ENCODE measurements at places on chromosomes 2 and 18.

- peak; percentile 49 for DNase-seq
Observed at GRCh38 chr2:176457481-176457880, 188.2 kb downstream of the MTX2 start.

DNA sequence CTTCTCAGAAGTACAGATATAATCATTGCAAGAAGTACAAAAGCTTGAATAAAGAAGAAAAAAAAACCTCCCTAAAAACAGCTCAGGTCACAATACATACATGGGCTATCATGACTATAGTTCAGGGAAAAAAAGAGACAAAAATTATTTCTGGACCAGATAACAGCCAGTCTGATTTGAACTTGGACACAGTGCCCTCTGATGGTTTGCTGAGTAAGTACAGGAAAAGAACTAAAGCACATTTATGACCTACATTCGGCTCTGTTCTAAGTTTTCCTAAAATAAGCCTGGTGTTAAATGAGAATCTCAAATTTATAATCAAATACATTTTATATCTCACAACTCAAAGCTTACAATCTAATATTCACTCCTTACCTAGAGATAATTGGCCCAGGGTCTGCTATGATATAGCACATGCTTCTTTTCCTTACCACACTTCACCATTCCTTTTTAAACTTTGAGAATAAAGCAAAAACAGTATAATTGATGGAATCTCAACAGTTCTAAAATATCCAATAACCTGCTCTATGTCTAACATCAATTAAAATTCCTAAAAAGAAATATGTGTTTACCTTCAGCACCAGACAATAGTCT lies 81.1 kb downstream of the RAPH1 start:
- DNase-seq = peak; percentile 56

GRCh38 chr2:226185616-226186211 lies 613.9 kb downstream of the IRS1 start:
- peak; percentile 91 for DNase-seq

- DNase-seq = no peak
Observed at GRCh38 chr2:158656492-158657229, 138.5 kb upstream of the DAPL1 start.

DNA sequence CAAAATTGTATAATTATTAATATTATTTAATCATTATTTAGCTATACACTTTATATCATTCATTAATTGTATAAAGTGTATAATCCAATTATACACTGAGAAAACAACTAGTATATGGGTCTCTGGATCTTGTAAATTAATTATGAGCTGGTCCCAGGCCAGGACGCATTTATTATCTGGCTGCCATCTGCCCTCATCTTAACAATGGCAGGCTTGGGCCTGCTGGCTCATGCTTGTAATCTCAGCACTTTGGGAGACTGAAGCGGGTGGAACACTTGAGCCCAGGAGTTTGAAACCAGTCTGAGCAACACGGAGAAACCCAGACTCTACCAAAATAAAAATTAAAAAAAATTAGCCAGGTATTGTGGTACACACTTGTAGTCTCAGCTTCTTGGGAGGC lies 502.2 kb upstream of the NRXN1 start:
- no peak for DNase-seq

DNA sequence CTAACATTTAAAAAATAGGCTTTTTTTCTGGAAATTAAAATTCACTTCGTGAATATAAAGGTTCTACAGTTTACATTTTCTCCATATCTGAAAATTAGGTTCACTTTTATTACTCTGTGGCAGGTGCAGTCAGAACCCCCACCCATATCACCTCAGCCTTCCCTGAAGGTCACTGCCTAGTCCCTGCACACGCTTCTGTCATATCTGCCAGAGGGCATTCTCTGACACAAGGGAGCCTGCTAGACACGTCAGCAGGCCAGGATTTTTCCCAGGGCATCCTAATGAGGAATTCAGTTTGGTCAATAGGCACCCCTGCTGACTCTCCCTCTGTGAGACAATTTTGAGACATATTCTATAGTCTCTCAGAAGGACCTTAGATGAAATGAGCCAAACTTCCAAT lies 475.7 kb upstream of the PKDCC start:
- no peak for DNase-seq

DNA sequence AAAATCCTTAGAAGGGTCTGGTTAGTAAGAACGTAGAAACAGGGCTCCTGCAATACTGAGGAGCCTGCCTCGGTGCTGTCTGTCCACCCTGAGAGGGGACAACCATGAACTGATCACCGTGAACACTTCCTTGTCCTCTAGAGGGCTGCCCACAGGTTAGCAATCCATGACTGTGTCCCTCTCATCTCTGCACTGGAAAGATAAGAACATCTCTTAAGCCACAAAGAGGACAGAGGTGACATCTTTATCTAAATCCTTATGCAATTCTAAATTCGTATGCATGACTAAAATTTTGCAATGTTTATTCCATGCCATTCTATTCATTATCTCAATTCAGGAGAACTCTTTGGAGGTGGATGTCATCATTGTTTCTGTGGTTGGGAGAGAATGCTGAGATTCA lies 12.8 kb downstream of the EFR3B start:
- no peak for DNase-seq

DNA sequence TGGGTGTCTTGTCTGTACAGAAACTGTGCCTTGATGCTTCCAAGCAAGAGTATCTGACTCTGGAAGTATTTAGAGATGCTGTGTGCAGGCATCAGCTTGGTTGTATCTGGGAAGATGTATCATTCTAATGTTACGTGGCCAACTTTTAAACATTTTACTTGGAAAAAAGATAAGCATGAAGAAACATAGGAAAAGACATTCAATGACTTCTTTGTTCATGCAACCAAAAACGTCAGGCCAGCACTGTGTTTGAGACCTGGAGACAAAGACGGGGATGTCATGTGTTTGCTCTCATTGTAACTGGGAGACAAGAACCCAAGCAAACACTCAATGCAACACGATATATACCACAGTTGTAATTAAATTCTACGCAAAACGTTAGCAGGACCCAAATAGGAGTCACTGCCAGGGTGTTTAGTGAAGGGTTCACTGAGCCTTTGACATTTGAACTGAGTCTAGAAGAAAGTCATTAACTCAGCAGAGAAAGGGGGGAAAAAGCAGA lies 8.9 kb upstream of the SESTD1 start:
- no peak for DNase-seq

- DNase-seq = no peak
Observed at GRCh38 chr2:236164201-236164924, 3.8 kb downstream of the GBX2 start.

DNA sequence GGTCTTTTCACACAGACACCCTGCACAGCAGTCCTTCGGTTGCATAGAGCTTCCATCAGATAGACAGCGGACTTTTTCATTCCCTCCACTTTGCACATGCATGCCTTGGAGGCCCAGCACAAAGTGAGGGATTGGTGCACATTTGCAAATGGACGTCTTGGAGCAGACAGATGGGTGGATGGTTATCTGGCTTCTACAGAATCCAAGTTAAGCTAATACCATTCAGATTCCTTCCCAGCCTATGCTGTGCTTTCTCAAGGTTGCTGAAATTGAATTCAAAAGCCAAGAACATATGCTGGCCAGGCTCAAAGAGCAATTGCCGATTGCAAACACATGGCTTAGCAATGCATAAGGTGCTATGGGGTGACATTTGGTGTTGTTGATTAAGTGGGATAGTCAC lies 186.4 kb downstream of the VAPA start:
- no peak for DNase-seq

DNA sequence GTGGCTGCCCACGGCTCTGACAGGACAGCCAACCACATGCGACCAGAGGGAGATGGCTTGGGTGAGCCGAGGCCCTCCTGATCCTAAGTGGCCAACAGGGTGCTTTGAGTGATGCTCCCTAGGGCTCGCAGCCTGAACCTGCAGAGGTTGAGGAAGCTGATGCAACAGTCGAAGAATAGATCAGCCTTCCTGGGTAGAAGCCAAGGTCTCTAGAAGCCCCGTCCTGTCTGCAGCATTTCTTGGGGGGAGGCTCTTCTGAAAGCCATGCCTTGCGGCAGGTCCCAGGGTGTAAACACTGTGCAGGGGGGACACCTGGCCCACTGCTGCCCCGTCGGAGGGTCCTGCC lies 136.4 kb downstream of the HDAC4 start:
- peak; percentile 75 for DNase-seq

- DNase-seq = peak; percentile 58
Observed at GRCh38 chr2:175111200-175111657, 56.8 kb downstream of the ATF2 start.

GRCh38 chr2:165428926-165429325 lies 40.6 kb upstream of the CSRNP3 start:
- DNase-seq = peak; percentile 10

DNA sequence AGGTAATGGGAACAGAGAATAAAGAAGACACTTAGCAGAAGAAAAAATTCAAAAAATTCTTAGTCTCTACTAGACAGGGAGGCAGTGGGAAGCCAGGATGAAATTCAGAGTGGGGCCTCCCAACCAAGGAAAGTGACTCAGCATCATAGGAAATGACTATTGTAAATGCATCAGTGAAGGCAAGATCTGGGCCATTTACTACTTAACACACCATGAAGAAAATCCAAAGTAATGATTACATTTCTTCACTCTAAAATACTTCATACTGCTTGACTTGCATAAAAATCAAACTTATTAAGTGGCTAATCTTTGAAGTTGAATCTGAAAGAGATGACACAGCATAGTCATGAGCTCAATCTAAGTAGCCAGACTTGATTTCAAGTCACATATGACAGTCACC lies 405.8 kb upstream of the SLC39A10 start:
- DNase-seq = no peak

- DNase-seq = peak; percentile 3
Observed at GRCh38 chr2:195316486-195316885, 340.5 kb upstream of the SLC39A10 start.

GRCh38 chr2:169891593-169892298 lies 64.5 kb downstream of the UBR3 start:
- DNase-seq = peak; percentile 38

GRCh38 chr2:216911886-216912285 lies 52.0 kb upstream of the TNP1 start:
- DNase-seq = no peak

DNA sequence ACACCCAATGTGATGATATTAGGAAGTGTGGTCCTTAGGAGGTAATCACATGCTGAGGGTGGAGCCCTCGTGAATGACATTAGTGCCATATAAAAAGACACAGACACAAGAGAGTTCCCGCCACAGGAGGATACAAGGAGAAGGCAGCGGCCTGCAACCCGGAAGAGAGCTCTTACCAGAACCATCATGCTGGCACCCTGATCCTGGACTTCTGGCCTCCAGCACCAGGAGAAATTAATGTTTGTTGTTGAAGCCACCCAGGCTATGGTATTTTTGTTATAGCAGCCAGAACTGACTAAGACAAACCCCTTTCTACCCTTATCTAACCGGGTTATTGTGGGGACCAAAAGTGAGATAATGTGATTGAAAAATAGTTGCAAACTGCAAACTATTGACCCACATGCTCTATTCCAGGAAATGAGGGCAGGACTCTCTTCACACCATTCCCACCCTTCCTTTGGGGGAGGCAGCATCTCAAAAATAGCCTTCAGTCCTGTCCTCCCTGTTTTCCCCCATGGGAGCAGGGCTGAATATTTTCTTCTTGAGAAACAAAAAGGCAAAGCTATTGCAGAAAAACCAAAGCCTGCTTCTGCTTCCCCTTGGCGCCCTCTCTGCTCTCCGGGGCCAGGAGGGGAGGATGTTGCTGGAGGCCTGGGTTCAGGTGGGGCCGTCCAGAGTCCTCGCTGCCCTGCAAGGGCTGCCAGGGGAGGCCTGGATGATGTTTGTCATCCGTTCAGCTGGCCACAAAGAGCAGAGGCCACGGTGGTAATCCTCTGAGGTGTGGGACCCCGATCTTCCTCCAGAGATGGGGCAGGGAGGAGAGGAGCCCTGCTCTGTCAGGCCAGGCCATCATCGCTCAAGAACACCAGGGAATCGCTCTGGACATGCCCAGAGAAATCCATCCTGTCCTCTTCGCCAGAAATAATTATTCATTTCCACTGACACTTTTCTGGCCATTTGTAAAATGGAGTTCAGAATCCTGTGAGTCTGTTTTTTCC lies 73.8 kb upstream of the HAAO start:
- DNase-seq = no peak

DNA sequence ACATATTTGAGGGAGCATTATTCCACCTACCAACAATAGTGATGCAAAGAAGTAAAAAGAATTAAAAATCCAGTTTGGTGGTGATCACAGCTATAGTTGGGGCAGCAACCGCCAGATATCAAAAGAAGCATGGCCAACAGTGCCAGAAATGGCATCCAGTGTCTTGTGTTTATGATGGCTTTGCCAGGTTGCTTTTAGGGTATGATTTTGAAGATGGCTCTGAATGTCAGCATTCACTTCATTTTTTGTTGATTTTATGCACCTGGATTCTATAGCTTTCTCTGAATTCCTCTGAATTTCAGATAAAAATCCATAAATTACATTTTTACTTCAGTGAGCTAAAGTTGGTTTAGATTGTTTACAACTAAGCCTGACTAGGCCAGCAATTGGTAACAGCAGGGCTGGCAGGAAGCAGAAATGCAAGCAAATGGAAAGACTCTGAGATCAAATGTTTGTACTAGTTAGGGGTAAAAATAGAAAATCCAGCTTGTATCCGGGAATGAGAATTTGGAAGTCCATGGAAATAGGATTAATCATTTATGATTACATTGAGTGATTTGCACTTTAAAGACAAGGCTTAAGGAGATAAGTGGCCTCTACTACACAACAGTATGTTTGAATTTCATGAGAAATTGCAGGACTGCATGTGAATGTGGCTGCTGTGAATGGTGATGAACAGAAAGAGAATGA lies 40.4 kb downstream of the COL3A1 start:
- DNase-seq = peak; percentile 61

DNA sequence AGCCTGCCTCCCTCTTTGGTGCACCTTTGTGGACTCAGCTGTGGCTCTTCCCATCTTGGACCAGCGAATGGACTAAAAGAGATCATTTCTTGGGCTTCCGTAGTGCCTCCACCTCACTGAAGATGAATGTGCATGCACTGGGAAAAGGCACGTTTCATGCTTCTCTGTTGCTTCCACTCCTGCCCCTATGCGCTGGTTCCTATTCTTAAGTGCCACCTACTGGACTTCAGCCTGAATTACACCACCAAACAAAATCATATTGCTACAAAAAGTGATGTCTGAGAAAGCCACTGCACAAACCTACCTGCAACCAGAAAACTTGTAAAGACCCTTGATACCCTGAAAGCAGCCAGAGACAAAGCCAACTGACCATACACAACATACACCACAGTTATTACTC lies 695.6 kb downstream of the TSN start:
- peak; percentile 29 for DNase-seq
